ENCODE measurements at places on chromosomes 11 and 22.

DNA sequence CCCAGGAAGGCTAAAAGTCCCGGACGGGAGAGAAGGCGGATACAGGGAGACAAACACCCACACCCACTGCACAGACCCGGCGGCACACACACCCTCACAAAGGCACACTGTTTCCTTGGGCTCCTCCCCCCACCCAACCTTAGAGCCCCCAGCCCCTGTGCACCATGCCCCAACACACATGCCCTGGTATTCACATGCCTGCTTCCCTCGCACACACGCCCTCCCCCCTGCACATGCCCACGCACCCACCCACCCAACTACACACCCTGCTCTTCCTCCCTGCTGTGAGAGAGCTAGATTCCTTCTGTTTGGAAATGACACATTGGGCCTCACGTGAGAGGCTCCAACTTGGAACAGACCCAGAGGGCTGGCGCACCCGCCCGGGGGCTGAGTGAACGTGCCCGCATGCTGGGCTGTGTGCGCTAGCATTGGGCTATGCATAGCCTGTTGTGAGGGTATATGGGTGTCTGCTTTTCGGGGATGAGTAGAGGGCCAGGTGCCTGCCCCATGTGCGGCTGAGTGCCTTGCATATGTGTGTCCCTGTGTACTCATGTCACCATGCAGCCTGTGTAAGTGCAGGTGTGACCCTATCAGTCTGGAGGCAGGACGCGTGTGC is 518 bp upstream of the CHRM1 start:
- no peak for DNase-seq

- DNase-seq: no peak
Measured at GRCh38 chr11:71463331-71464211, 10.6 kb downstream of the NADSYN1 start.

DNA sequence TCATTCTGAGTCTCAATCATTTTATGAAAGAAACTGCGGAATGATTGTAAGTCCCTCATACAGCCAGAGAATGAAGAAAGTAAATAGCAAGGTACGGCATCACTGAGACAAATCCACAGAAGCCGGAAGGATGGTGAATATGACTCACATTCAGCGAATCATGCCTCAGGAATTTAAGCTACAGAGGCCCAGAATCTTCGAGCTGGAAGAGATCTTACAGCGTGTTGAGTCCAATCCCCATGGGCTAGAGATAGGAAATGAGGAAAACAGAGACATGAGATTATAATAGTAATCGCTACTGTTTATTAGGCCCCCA is 173.2 kb downstream of the KIF18A start:
- DNase-seq: no peak

- DNase-seq: no peak
Measured at GRCh38 chr11:22666688-22667439, 453 bp downstream of the GAS2 start.

- no peak for DNase-seq
Measured at GRCh38 chr11:131811383-131811782, 441.0 kb downstream of the NTM start.

GRCh38 chr22:17612057-17612456 is 16.5 kb downstream of the ATP6V1E1 start:
- no peak for DNase-seq

DNA sequence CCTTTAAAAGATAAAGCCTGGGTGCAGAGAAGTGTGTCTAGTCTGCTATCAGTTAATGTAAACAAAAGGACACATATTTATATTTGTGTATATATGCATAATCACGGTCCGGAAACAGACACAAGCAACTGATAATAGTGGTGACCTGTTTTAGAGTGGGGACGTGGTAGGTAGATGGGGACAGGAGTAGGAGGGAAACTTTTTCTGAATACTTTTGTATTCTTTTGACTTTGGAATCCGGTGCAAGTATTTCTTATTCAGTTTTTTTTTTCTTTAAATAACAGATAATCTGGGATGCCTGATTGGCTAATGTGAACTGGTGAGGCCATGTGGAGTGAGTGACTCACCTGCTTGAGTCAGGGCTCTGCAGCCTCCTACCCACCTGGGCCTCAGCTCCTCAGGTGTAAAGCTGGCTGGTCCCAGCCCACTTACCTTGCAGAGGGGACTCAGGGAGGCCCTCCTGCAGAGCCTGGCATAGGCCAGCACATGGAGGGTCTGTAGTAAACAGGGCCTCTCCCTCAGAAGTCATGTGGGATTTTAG is 15.3 kb downstream of the MICAL2 start:
- DNase-seq: no peak

- no peak for DNase-seq
Measured at GRCh38 chr11:96288915-96289314, 54.1 kb downstream of the MAML2 start.

DNA sequence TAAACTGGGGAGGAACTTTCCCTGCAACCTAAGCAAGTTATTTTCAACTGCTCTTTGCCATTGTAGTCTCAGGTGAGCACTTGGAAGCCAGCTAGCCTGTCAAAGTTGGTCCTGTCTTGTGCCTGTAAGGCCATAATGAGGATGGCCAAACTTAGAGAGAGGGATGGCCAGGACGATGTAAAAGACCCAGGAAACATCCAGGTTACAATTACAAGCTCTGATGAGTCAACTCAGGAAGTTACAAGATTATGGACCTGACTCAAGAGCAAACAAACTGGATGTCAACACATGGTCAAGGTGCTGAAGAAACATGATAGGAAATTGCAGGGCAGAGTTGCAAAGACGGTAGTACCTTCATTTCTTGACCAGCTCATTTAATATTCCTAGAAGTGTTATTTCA is 1.6 kb downstream of the GTPBP1 start:
- DNase-seq: no peak

GRCh38 chr11:68038226-68038717 is 553 bp upstream of the TCIRG1 start:
- no peak for DNase-seq

GRCh38 chr11:34426766-34427185 is 12.0 kb upstream of the CAT start:
- no peak for DNase-seq

GRCh38 chr11:86923999-86924766 is 31.0 kb downstream of the FZD4 start:
- DNase-seq: no peak

DNA sequence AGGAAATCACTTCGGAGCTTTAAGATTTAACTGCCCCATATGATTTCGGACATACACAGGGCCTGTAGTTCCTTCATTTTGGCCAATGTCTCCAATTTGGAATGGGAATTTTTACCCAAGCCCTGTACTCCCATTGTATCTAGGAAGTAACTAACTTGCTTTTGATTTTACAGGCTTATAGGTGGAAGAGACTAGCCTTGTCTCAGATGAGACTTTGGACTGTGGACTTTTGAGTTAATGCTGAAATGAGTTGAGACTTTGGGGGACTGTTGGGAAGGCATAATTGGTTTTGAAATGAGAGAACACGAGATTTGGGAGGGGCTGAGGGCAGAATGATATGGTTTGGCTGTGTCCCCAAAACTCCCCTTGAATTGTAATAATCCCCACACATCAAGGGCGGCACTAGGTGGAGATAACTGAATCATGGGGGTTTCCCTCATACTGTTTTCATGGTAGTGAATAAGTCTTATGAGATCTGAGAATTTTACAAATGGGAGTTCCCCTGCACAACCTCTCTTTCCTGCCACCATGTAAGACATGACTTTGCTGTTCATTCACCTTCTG is 130.5 kb downstream of the LARGE1 start:
- DNase-seq: no peak

DNA sequence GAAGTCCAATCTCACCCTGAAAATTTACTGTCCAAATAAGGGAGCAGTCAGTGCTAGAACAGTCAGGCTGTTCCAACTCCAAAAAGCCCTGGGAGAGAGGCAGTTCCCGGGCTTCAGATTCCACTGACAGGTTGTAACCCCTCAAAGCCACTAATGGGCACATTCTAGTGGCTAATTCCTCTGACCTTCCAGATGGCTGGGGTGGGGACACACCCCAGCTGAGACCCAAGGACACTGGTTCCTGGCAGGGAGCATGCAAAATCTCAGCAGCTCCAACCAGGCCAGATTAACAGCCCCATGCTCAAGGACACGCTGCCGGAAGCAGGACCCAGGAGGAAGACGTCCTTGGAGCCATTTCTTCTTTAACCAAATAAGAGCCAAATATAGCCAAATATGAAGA is 92.7 kb downstream of the RPL27A start:
- no peak for DNase-seq

DNA sequence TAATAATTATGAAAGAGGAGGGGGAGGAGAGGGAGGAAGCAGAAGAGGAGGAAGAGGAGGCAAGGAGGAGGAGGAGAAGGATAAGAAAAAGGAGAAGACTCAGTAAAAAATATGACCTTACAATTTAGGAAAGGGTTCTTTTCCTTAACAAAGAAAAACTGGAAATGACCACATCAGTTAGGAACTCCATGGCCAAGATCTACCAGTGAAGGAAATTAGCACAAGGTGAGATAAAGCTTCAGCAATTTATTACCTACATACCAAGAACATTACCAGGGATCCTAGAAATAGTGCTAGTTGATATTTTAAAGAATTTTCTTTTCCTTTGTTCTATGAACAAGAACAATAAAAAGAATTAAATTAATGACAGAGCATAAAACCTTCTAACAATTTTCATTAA is 172.7 kb downstream of the LRRC4C start:
- no peak for DNase-seq

Measured in stimulated activated CD4-positive, alpha-beta T cell treated with anti-CD3 and anti-CD28 coated beads, Interleukin-15, amount 100 ng/mL, for 1 hour (primary cell).